Neural crest cell (in vitro differentiated cells): ENCODE measurements at places on chromosomes 7 and 10.

- no peaks in the 10 kb centered on the region for H3K27me3 ChIP-seq
- H3K4me1 ChIP-seq, result no peaks in the 10 kb centered on the region
- no peak for DNase-seq
- H3K27ac ChIP-seq, result peak overlapping the region; percentile 13
- no peak overlapping the region for H3K4me3 ChIP-seq
Measured at GRCh38 chr10:50397312-50398140, 146.2 kb upstream of the ASAH2 start.

- H3K4me1 ChIP-seq, result peaks cover 7% of the 10 kb centered on the region
- H3K27ac ChIP-seq, result no peak overlapping the region
- H3K36me3 ChIP-seq, result no peaks in the 10 kb centered on the region
- no peak for DNase-seq
- no peaks in the 10 kb centered on the region for H3K27me3 ChIP-seq
- no peak overlapping the region for H3K4me3 ChIP-seq
Measured at GRCh38 chr10:76738991-76739390, 898.6 kb downstream of the KCNMA1 start.

- no peak overlapping the region for H3K4me3 ChIP-seq
- peaks cover 2% of the 10 kb centered on the region for H3K36me3 ChIP-seq
- peaks cover 49% of the 10 kb centered on the region for H3K4me1 ChIP-seq
- no peak for DNase-seq
- no peaks in the 10 kb centered on the region for H3K27me3 ChIP-seq
- no peak overlapping the region for H3K27ac ChIP-seq
Measured at GRCh38 chr10:77898323-77899079, 28.1 kb downstream of the DLG5 start.

- H3K36me3 ChIP-seq, result no peaks in the 10 kb centered on the region
- peak overlapping the region; percentile 83 for H3K27ac ChIP-seq
- no peak for DNase-seq
Measured at GRCh38 chr7:24560772-24561171, 12.5 kb upstream of the PALS2 start.

DNA sequence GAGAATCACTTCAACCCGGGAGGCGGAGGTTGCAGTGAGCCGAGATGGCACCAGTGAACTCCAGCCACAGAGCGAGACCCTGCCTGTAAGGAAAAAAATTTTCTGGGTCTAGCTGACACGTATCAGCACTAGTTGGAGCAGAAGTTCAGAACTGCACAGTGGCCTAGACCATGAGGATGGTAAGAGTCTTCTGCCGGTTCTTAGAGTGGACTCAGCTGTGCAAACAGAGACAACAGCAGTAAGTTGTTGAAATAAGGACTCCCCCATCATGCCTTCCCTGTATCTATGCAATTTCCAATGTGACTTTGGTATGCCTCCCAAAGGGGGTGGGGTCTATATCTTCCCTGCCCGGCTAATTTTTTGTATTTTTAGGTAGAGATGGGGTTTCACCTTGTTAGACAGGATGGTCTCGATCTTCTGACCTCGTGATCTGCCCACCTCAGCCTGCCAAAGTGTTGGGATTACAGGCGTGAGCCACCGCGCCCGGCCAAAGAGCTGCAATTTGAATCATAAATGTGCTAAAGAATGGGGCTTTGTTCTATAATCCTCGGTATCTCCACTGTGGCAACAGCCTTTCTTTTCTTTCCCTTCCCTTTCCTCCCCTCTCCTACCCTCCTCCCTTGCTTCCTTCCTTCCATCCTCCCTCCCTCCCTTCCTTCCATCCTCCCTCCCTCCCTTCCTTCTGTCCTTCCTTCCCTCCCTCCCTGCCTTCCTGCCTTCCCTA is 14.5 kb upstream of the RNF216 start:
- no peak overlapping the region for H3K27ac ChIP-seq
- H3K4me1 ChIP-seq, result peaks cover 5% of the 10 kb centered on the region
- H3K36me3 ChIP-seq, result no peaks in the 10 kb centered on the region
- H3K4me3 ChIP-seq, result no peak overlapping the region
- H3K27me3 ChIP-seq, result no peaks in the 10 kb centered on the region

GRCh38 chr10:114654822-114655575 is 3.1 kb downstream of the ABLIM1 start:
- no peaks in the 10 kb centered on the region for H3K36me3 ChIP-seq
- no peaks in the 10 kb centered on the region for H3K4me1 ChIP-seq
- no peak overlapping the region for H3K27ac ChIP-seq

GRCh38 chr10:1368842-1369171 is 312.6 kb downstream of the WDR37 start:
- H3K36me3 ChIP-seq, result no peaks in the 10 kb centered on the region
- H3K27me3 ChIP-seq, result no peaks in the 10 kb centered on the region
- H3K27ac ChIP-seq, result no peak overlapping the region
- H3K4me3 ChIP-seq, result no peak overlapping the region

DNA sequence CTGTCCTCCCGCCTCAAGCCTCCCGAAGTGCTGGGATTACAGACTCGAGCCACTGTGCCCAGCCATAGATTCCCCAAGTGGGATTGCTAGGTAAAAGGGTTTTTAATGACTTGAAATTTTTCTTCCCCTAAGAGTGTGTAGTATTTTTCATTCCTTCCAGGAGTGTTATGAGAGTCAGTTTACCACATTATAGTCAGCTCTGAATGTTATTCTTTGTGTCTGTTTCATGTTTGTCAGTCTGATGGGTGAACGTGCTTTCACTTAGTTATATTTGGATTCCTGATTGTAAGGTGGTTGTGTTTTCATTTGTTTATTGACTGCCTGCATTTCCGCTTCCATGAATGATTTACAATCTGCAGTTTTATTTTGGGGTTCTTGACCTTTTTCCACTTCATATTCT is 6.3 kb downstream of the ZNF212 start:
- peaks cover 2% of the 10 kb centered on the region for H3K4me1 ChIP-seq
- H3K27me3 ChIP-seq, result no peaks in the 10 kb centered on the region
- H3K36me3 ChIP-seq, result peaks cover 8% of the 10 kb centered on the region
- no peak for DNase-seq
- no peak overlapping the region for H3K27ac ChIP-seq
